ENCODE measurements at places on chromosomes 2 and 18.

GRCh38 chr2:47708801-47709499 is 74.0 kb upstream of the MSH6 start:
- DNase-seq = no peak

- DNase-seq = no peak
Observed at GRCh38 chr18:40957533-40958070, 997.4 kb upstream of the PIK3C3 start.

- no peak for DNase-seq
Observed at GRCh38 chr2:88147145-88147544, 19.3 kb upstream of the FABP1 start.

DNA sequence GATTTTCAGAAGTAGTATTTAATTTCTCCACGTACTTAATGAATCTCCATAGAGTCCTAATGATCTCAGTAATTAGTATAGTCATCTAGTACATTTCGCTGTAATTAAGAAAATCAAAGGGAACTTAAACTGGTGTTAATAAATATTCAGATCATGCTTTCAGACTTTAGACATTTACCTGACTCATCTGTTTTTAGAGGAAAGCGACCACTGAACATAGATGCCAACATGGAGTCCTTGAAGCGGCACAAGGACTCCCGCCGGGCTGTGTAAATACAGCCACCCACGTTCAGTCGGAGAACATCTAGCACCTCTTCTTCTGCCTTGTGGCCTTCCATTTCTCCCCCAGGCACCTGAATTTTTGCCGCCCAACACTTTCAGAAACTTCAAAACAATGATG is 3.2 kb downstream of the KCTD18 start:
- DNase-seq = no peak

DNA sequence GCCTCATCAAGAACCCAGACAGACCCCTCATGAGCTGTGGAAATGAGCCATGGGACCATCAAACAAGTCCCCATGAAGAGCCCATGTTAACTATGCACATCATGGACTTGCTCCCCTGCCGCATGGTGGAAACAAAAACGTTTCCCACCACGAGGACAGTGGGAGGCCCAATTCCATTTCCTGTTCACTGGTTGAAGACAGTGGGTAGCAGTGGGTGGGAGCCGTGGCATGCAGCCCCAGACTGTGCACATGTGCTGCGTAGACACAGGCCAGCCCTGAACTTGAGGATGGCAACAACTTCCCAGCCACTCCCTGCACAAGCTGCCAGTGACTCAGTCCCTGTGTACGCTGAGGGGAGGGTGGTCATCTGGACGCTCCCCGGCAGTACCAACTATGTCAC is 108.4 kb upstream of the LMAN1 start:
- no peak for DNase-seq

GRCh38 chr2:233416706-233417105 is 62.4 kb downstream of the DGKD start:
- no peak for DNase-seq

- no peak for DNase-seq
Observed at GRCh38 chr2:45793305-45793962, 142.0 kb downstream of the PRKCE start.

DNA sequence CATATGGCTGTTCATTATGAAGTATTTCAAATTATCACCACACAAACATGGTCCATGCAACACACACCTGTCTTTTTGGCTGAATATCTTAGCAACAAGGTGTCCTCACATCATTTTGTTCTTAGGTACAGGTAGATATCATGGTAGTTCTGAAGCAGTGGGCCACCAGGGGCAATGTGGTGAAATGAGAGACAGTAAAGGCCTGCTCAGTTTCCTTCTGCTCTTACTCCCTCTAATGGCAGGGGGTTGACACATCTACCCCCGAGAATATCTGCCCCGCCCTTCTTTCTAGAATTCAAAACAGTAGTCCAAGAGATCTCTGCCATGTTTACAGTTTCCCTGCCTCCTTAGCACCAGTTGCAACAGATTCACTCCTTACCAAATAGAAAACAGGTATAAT is 147.0 kb upstream of the KLHL14 start:
- no peak for DNase-seq

- DNase-seq = no peak
Observed at GRCh38 chr2:101330253-101330933, 21.9 kb upstream of the RNF149 start.

- no peak for DNase-seq
Observed at GRCh38 chr18:28432339-28432738, 255.4 kb upstream of the CDH2 start.

- DNase-seq = no peak
Observed at GRCh38 chr2:138298900-138299299, 202.7 kb upstream of the SPOPL start.

GRCh38 chr2:156944871-156945270 is 312.6 kb upstream of the GALNT5 start:
- DNase-seq = no peak

GRCh38 chr18:45379903-45380302 is 235.4 kb upstream of the SLC14A2 start:
- no peak for DNase-seq

DNA sequence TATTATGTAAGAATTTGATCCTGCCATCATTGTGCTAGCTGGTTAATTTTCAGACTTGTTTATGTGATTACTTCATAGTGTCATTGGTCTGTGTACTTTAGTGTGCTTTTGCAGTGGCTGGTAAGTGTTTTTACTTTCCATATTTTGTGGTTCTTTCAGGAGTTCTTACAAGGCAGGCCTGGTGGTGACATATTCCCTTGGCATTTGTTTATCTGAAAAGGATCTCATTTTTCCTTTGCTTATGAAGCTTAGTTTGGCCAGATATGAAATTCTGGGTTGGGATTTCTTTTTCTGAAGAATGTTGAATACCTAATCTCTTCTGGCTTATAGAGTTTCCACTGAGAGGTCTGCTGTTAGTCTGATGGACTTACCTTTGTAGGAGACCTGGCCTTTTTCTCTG is 72.8 kb upstream of the MC4R start:
- DNase-seq = peak; percentile 31

GRCh38 chr2:127448526-127448925 is 30.3 kb downstream of the PROC start:
- peak; percentile 9 for DNase-seq

- no peak for DNase-seq
Observed at GRCh38 chr2:232960862-232961261, 52.2 kb downstream of the NGEF start.

DNA sequence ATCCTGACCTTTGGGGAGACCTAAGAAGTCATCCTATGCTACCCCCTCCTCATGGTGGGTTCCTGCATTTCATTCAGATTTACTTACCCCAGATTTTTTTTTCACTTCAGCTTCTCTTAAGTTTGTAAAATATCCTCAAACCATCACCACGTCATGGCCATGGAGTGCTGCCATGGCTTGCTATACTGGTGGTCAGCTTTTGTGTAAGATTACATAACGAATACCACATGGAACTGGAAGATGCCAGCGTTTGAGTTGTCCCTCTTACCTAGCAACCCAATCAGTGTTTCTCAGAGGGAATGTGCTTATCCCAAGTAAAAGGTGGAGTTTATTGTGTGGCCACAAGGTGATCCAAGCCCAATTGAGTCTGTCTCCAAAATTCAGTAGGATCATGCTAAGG is 148.6 kb upstream of the ALPP start:
- DNase-seq = no peak

DNA sequence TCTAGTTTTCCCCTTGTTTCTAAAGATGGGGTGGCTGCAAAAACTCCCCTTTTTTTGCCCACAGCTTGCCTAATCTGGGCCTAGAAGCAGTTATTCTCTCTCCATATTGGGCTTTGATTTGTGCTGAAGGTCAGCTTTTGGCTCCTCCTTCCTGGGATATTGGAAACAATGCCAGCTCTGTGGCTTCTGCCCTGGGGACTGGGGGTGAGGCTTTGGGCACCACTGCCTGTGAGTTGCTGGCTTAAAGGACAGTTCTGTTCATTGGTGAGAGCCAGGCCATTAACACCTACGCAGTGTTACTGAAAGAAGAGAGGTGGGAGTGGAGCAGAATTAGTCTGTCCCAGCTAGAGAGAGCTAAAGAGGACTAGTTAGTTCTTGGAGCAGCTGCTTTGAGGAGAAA is 4.3 kb downstream of the UBXN2A start:
- DNase-seq = no peak

DNA sequence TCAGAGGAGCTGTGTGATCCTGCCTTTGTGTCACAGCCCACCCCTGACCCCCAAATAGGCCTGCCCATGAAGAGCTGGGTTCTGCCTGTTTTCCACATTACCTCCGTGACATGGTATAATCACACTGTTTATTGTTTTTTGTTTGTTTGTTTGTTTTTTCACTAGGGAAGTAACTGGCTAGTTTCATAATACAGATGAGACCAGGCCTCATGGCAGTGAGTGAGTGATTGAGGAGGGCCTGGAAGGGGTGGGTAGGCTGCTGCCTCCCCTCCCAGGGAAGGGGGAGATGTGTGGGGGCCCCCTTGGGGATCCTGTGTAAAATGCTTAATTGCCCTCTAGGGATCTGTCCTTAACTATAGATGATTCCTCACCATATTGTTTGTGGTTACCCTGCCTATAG is 190.5 kb downstream of the LDLRAD4 start:
- DNase-seq = no peak

DNA sequence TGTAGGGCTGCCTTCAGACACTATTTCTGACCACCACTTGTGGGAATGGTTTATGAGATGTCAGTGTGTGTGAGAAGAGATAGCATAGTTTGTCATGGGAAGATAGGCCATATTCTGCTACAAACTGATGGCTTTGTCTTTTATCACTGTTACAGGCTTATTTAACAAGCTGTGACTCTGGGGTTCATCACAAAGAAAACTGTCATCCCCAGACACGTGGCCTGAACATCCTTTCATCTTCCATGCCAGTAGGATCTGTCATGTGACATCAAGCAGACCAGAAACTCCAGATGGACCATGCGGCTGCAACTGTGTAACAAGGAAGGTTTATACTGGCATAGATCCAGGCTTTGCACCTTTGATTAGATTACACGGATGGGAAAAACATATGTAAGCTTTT is 128.6 kb upstream of the KCNH7 start:
- DNase-seq = no peak

GRCh38 chr2:55876429-55877086 is 47.0 kb downstream of the EFEMP1 start:
- DNase-seq = no peak

GRCh38 chr18:50594942-50595341 is 35.1 kb downstream of the MAPK4 start:
- DNase-seq = no peak

DNA sequence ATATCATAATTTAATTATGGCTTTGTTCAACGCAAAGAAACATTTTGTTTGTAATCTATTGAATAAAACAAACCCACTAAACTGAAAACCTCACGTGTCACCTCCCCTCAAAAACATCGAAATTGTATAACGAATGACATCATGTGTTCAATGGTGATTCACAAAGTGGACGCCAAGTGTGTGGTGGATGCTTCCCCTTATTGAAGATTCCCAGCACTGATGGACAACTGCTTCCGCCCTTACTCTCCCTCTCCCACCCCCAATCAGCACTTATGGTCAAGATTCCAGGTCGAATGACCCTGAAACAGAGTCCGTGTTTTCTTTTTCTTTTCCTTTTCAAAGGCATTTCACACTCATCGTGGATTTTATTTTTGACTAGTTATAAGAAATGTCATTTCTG is 383.0 kb upstream of the SMIM21 start:
- no peak for DNase-seq

DNA sequence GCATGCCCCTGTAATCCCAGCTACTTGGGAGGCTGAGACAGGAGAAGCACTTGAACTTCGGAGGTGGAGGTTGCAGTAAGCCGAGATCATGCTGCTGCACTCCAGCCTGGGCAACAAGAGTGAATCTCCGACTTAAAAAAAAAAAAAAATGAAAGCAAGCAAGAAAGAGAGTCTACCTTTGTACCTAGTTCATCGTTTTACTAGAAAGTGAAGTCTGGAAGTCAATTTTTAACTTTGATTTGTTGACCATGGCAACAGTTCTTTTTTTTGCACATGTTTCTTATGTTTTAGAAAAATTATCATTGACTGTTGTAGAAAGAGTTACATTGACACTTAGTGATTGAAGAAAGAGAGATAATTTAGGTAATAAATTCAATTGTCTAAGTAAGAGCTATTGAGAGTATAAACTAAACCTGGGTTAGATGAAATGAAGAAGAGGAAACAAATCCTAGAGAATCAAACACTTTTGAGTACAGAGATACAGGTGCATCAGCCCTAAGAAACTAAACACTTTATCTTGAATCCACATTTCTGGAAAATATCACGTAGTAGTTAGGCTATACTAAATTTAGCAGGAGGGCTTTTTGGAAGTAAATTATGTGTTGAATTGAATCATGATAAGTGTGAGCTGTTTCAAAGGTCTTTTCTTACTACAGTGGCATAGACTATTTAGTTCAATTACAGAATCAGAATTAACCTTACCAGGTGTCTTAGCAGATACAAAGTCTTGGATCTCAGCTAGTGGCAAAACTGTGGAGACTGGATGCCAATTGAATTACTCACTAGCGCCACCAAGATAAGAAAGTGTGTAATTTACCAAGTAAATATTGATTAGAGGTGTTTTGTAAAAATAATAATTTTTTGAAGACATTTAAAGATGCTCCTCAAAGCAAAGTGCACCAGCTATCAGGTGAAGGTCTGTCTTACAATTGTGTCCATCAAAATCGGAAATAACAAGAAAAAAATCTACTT is 303.4 kb upstream of the NRXN1 start:
- no peak for DNase-seq

GRCh38 chr2:198102120-198102519 is 297.7 kb downstream of the PLCL1 start:
- DNase-seq = no peak

- no peak for DNase-seq
Observed at GRCh38 chr2:11850082-11850481, 103.7 kb downstream of the LPIN1 start.

DNA sequence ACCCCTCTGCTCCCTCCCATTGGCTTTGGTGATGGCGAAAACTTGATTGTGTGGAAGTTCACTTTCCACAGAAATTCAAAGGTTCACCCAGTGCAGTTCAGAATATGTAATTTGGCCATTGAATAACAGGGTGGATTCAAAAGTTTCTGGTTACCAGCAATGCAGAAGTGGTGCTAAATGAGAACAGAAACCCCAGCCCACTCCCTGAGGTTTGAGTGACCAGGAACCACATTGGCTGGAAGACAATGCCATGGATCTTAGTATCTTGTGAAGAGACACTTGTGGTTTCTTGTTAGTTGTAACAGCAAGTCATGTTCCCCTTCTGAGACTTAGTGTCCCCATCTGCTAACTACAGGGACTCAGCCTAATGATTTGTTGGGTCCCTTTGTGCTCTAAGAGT is 49.8 kb downstream of the QPCT start:
- no peak for DNase-seq

GRCh38 chr18:73879766-73880165 is 267.9 kb downstream of the FBXO15 start:
- DNase-seq = peak; percentile 1

GRCh38 chr2:27921880-27922547 is 31.5 kb downstream of the BABAM2 start:
- DNase-seq = no peak

- no peak for DNase-seq
Observed at GRCh38 chr2:11357428-11357972, 13.1 kb upstream of the ROCK2 start.

- no peak for DNase-seq
Observed at GRCh38 chr2:191122638-191123294, 28.0 kb downstream of the STAT4 start.

All from HS-27A (cell line).